Activated CD8-positive, alpha-beta memory T cell treated with anti-CD3 and anti-CD28 coated beads for 1 hour (primary cell): ENCODE measurements at places on chromosomes 5 and 9.

DNA sequence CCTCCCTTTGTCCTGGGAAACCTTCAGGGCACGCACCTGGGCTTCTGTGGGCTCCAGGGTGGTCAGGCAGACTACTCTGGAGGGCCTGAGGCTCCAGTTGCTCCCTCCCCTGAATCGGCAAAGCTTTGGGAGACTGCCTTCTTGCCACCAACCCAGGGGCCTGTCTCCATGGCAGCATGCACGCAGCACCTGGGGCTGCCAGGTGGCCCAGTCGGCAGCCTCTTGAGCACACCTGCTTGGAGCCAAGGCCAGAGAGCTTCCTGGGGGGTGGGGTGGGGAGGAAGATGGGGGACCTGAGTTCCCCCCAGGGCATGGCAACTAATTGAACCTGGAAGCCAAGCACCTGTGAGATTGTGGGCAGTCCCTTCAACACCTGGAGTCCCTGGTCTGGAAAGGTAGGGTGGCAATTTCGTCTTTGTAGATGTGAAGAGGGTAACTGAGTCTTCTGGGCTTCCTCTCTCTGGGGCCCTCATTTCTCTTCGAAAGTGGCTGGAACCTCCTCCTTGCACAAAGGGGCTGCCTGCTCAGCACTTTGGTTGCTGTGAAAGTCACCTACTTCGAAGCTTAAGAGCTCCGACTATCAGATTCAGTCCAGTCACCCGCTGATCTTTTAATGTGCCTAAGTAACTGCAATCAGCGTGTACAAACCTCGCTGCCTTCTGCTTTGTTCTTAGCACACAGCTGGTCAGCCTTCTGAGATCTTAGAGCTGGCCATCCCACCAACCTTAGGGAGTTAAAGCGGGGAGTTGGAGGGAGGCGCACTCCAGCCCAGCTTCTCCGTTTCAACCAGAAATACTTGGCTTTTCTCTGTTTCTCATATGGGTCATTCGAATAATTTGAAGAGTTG is 4.0 kb downstream of the RNF183 start:
- DNase-seq = no peak

DNA sequence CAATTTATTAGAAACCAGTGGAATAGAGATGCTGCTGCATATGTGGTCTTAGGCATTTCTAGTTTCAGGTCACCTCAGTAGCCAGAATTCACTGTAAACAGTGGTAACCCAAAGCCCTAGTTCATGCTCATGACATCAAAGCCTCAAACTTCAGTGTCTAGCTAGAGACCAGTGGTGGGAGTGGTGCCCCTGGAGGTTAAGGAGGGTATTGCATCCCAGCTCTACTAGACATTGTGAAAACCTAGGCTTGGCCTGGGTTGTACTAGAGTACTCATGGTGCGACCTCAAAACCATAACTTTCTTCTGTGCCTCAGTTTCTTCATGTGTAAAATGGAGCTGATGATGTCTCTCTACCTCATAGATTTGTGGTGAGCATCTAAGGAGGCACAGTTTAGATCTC is 18.8 kb downstream of the COL5A1 start:
- DNase-seq = no peak

GRCh38 chr5:113552137-113552536 is 38.6 kb downstream of the YTHDC2 start:
- DNase-seq = no peak

GRCh38 chr9:5999443-6000101 is 15.9 kb downstream of the RANBP6 start:
- DNase-seq = no peak

DNA sequence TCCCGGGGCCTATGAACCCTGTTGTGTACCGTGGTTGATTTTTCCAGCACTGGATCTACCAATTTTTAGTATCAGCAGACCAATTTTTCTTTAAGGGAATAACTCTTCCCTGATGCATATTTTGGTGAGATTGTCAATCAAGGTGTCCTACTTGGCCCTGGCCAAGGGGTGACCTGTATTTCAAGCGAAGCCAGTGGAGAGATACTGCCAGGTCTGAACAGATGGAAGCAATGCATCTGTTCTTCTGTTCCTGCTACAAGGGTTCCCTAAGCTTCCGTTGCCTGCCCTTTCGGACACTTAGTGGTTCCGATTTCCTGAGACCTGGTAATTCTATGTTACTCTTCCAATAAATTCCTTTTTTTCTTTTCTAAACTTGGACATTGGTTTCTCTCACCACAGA is 37.3 kb downstream of the ADAM19 start:
- DNase-seq = no peak

DNA sequence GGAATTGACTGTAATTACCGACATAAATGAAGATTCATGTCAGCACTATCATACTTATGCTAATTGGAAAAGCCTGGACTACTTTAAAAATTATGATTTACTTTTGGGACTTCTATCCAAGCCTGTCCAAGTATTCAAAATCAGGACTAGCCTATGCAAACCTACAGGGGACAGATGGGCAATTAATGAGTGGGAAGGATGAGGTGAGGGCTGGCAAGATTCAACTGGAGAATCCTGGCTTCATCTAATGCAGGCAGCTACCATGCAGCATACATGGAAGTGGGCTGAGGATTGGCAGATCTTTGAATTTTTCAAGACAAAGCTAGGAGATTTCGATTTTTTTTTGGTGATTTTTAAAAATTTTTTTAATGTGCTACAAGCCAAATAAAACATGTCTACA is 532.6 kb downstream of the CSNK1G3 start:
- DNase-seq = no peak
